Left lung (tissue), 14 donors: ENCODE measurements at places on chromosomes 6 and 20. TPM values are rescaled to one million over a fixed set of nuclear protein-coding genes. Genes with fewer than 3 reads are reported as not detected.
A peak's percentile ranks its signal among the peaks of the same experiment; 100 is the strongest.

Gene CNBD2
- 3.6 TPM for total RNA-seq

Gene MYLK4
- total RNA-seq, result 1.2 TPM

DNA sequence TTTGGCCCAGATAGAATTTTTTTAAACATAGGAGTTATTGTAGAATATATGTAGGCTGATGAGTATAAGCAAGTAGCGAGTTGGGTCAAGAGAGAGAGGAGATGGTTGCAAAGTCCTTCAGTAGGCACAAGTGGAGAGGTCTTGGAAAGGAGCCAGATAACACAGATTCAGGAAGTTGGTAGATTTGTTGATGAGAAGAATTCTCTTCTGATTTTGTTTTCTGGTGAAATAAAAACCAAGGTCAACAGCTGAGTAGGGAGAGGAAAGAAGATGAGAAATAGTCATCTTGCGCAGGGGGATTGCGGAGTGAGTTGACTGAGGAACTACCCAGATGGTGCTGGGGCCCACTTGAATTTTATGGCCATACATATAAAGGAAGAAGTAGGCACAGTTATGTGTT, 17.4 kb upstream of the CD83 start:
- H3K4me3 ChIP-seq, result no peak overlapping the region
- no peak overlapping the region for H3K27ac ChIP-seq
- DNase-seq, result no peak
- no peaks in the 10 kb centered on the region for H3K4me1 ChIP-seq
- H3K27me3 ChIP-seq, result no peaks in the 10 kb centered on the region

GRCh38 chr6:12334526-12335130, 44.5 kb downstream of the EDN1 start:
- no peak for DNase-seq
- H3K27ac ChIP-seq, result no peak overlapping the region
- no peaks in the 10 kb centered on the region for H3K36me3 ChIP-seq
- no peak overlapping the region for H3K4me3 ChIP-seq
- no peaks in the 10 kb centered on the region for H3K27me3 ChIP-seq
- H3K4me1 ChIP-seq, result no peaks in the 10 kb centered on the region

Gene OR2H2
- total RNA-seq, result not detected

DNA sequence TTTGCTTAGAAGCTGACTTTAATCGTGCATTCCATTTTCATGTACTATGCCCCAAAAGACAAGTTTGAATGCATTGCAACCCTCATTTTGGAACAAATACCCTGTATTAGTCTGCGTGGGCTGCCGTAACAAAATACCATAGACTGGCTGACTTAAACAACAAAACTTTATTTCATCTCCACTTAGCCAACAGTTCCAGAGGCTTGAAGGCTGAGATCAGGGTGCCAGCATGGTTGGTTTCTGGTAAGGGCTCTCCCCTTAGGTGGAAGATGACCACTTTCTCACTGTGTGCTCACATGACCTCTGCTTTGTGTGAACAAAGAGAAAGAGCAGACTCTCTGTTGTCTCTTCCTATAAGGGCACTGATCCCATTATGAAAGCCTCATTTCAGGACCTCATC, 431.7 kb upstream of the MAP3K7 start:
- H3K27me3 ChIP-seq, result no peaks in the 10 kb centered on the region
- DNase-seq, result no peak
- H3K27ac ChIP-seq, result no peak overlapping the region
- H3K4me3 ChIP-seq, result no peak overlapping the region

Gene LAMA4
- total RNA-seq, result 152 TPM

GRCh38 chr6:150312395-150312794, 56.4 kb upstream of the IYD start:
- no peak overlapping the region for H3K4me3 ChIP-seq
- H3K27ac ChIP-seq, result no peak overlapping the region
- H3K27me3 ChIP-seq, result no peaks in the 10 kb centered on the region
- DNase-seq, result no peak
- H3K36me3 ChIP-seq, result no peaks in the 10 kb centered on the region

GRCh38 chr20:2967841-2968240, 75.6 kb upstream of the GNRH2 start:
- H3K27me3 ChIP-seq, result no peaks in the 10 kb centered on the region
- H3K27ac ChIP-seq, result no peak overlapping the region
- no peak overlapping the region for H3K4me3 ChIP-seq
- no peaks in the 10 kb centered on the region for H3K4me1 ChIP-seq
- DNase-seq, result no peak
- no peaks in the 10 kb centered on the region for H3K36me3 ChIP-seq

- no peak overlapping the region for H3K27ac ChIP-seq
- H3K4me3 ChIP-seq, result no peak overlapping the region
- no peak for DNase-seq
- peaks cover 16% of the 10 kb centered on the region for H3K4me1 ChIP-seq
Measured at GRCh38 chr6:38024908-38025307, 205.4 kb downstream of the ZFAND3 start.

DNA sequence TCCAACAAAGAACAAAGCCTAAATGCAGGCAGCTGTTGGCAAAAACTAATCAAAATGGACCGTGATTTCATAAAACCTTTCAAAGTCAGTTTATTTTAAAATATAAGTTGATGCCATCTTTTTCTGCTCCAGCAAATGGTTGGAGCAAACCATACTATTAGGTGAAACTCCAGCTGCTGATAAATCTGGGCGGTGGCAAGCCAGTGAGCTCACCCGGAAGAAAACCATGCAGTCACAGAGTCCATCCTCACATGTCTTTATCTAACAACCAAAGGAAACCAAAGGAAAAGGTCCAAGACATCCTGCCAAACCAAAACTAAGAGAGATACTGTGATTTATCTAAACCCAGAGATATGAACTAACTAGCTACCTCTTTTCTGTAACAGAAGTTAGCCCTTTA, 72.6 kb downstream of the HIVEP2 start:
- DNase-seq, result no peak
- no peak overlapping the region for H3K4me3 ChIP-seq
- H3K27ac ChIP-seq, result peak overlapping the region; percentile 49
- H3K27me3 ChIP-seq, result no peaks in the 10 kb centered on the region
- no peaks in the 10 kb centered on the region for H3K36me3 ChIP-seq

- H3K4me3 ChIP-seq, result no peak overlapping the region
- H3K27ac ChIP-seq, result peak overlapping the region; percentile 59
- H3K27me3 ChIP-seq, result peaks cover 2% of the 10 kb centered on the region
- peak; percentile 4 for DNase-seq
- H3K4me1 ChIP-seq, result peaks cover 6% of the 10 kb centered on the region
Measured at GRCh38 chr20:58174708-58175280, 53.7 kb downstream of the ANKRD60 start.

- H3K27me3 ChIP-seq, result no peaks in the 10 kb centered on the region
- H3K4me3 ChIP-seq, result peak overlapping the region; percentile 47
- DNase-seq, result no peak
Measured at GRCh38 chr6:144216668-144217218, 66.4 kb downstream of the STX11 start.

- H3K4me1 ChIP-seq, result peaks cover 20% of the 10 kb centered on the region
- no peak overlapping the region for H3K4me3 ChIP-seq
- no peak overlapping the region for H3K27ac ChIP-seq
- no peaks in the 10 kb centered on the region for H3K36me3 ChIP-seq
- no peak for DNase-seq
Measured at GRCh38 chr20:1959156-1959555, 34.7 kb downstream of the PDYN start.

Gene PCMTD2
- 31.6 TPM for total RNA-seq

DNA sequence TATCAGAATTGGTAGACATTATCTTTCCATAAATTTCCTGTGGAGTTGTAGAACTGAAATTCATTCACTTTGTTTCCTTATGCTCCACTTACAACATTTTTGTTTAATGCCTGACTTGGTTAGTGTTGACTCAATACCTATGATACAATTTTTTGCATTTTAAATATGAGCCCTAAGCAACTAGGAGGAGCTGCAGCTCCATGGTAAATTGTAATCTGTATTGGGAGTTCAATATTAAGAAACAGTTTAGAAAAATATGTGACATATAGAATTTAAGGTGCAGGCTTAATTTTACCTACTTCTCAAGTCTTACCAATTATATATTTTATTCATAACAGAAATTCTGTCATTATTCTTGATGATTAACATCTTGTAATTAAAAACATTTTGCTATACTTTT, 868.3 kb downstream of the EYS start:
- H3K27ac ChIP-seq, result no peak overlapping the region
- H3K4me1 ChIP-seq, result no peaks in the 10 kb centered on the region
- no peak for DNase-seq
- H3K27me3 ChIP-seq, result no peaks in the 10 kb centered on the region
- H3K36me3 ChIP-seq, result no peaks in the 10 kb centered on the region
- no peak overlapping the region for H3K4me3 ChIP-seq

Gene RPL7L1
- total RNA-seq, result 64.6 TPM

Gene ARMC2
- 8.0 TPM for total RNA-seq

DNA sequence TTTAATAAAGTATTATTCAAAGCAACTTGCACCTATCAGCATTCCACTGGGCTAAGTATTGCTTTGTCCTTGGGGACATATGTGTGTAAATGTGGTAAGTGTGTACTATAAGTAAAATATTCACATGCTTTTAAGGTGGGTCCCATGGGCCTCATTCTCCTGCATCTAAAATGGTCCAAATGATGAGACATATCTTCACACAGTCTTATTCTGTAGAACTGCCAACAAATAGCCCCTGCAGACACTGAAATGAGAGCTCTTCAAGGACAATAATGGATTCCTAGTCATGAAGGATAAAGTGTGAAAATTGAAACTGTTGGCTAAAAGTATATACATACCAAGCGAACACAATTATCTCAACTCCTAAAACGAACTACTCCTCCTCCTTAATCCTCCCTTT, 81.8 kb downstream of the SMLR1 start:
- H3K4me3 ChIP-seq, result no peak overlapping the region
- DNase-seq, result no peak
- H3K36me3 ChIP-seq, result no peaks in the 10 kb centered on the region

DNA sequence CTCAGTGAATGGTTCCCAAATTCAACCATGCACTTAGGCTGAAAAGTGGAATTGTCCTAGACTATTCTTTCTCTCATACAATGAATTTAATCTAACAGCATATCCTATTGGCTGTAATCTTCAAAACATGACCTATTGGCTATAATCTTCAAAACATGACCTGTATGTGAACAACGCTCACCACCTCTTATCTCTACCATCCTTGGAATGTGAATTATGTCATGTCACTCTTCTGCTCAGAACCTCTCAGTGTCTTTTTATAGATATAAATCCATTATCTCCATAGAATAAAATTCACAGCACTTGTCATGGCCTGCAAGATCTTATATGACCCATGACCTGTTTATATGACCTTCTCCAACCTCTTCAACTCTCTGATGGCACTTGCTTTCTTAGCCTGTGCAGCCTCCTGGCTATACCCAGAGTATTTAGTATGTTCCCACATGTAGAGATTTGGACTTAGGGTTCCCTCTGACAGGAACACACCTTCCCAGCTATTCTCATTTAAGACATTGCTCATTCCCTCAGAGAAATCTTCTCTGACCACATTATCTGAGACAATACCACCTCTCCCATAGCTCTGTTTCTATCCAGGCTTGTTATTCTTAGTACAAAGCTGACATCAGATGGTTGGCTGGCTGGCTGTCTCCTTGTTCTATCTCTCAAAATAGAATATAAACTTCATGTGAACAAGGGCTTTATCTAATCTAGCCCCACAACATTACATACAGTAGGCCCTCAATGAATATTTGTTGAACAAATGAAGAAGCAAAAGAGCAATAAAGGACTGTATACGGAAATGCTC, 275.0 kb upstream of the PREP start:
- peaks cover 3% of the 10 kb centered on the region for H3K4me1 ChIP-seq
- no peak for DNase-seq
- no peaks in the 10 kb centered on the region for H3K27me3 ChIP-seq
- no peak overlapping the region for H3K4me3 ChIP-seq

Gene MUC22
- not detected for total RNA-seq

GRCh38 chr6:160678744-160679401, 14.8 kb upstream of the LPA start:
- H3K27me3 ChIP-seq, result peaks cover 13% of the 10 kb centered on the region
- no peak overlapping the region for H3K4me3 ChIP-seq
- no peaks in the 10 kb centered on the region for H3K4me1 ChIP-seq
- no peak overlapping the region for H3K27ac ChIP-seq

DNA sequence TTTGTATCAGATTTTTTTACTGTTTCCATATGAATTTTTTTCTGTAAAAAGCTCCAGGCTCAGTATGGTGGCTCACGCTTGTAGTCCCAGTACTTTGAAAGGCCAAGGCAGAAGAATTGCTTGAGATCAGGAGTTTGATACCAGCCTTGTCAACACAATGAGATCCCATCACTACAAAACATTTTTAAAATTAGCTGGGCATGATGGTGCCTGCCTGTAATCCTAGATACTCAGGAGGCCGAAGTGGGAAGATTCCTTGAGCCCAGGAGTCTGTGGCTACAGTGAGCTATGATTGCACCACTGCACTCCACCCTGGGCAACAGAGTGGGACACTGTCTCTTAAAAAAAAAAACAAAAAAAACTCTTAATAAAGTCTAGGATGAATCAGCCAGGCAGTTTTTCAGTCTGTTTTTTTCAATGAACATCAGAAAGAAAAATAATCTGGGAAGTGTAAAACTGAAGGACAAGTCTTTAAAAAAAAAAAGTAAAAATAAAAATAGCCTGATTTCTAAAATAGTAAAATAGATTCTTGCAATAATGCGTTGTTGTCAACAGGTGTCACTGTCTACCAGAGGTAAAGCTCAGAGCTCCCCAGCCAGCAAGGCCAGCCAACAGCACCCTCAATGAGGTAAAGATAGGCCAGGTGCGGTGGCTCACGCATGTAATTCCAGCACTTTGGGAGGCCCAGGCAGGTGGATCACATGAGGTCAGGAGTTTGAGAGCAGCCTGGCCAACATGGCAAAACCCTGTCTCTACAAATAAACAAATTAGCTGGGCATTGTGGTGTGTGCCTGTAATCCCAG, 9.3 kb upstream of the ATG5 start:
- peak; percentile 18 for DNase-seq
- no peaks in the 10 kb centered on the region for H3K4me1 ChIP-seq
- no peaks in the 10 kb centered on the region for H3K27me3 ChIP-seq
- H3K4me3 ChIP-seq, result no peak overlapping the region
- H3K27ac ChIP-seq, result no peak overlapping the region
- H3K36me3 ChIP-seq, result no peaks in the 10 kb centered on the region

Gene HLA-DPB1
- 326 TPM for total RNA-seq

DNA sequence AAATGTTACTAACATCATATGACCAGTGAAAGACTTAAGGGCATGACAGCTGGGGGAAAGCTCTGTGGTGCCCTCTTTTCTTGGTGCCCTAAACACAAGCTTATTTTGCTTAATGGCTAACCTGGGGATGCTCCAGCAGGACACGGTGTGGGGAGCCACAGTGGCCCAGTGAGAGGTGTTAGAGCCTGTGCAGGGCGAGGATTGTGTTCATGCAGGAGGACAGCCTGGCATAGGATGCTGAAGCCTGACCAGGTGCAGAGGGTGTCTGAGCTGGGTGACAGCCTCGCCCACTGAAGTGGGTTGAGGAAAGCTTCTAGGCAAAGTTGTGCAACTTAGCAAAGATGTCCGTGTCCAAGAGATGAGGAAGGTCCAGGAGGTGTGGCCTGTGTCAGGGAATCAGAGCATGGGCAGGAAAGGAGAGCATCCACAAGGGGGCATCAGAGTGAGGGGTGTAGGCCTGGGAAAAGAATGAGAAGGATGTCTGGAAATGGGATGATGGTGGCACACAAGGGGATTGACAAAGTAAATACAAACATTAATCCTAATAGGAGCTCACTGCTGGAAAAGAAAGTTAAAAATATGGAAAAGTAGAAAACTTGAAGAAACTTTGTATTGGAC, 33.9 kb downstream of the SLC17A4 start:
- DNase-seq, result peak; percentile 10
- H3K27me3 ChIP-seq, result no peaks in the 10 kb centered on the region
- no peaks in the 10 kb centered on the region for H3K4me1 ChIP-seq
- no peak overlapping the region for H3K4me3 ChIP-seq
